ENCODE measurements at places on chromosomes 7 and 10. TPM values are rescaled to one million over a fixed set of nuclear protein-coding genes. Genes with fewer than 3 reads are reported as not detected.

DNA sequence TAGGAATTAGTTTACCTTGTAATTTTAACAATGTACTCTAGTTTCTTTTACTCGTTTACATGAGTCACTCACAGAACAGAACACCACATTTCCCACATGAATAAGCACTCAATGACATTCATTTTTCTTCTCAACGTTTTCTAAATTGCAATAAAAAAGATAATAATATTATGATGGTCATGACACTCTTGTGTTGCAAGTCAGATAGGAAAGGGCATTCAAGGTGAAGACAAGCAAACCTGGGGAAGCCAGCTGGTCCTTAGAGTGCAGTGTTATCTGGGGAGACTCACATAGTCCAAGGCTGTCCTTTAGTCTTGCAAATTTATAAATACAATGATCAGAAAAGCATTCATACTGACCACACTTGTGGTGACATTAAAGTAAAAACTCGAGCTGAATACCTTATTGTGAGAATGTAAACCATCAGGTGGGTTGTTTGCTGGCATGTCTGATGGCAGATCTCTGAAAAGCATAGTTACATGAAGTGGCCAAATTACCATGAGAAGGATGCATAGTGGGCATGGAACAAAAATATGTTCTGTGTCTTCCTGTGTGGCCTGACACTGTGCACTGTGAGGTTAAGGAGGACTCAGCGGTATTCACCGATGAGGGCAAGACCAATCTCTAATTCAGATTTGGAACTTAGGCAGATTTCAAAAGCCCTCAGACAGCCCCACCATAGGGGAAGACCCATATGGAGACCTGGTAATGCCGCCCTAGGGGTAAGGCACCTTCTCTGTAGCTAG is 158.9 kb upstream of the ASAH2 start:
- H3K27me3 ChIP-seq: no peaks in the 10 kb centered on the region
- H3K4me3 ChIP-seq: no peak overlapping the region
- DNase-seq: no peak
- H3K27ac ChIP-seq: no peak overlapping the region
- no peaks in the 10 kb centered on the region for H3K36me3 ChIP-seq
- H3K4me1 ChIP-seq: peaks cover 6% of the 10 kb centered on the region

DNA sequence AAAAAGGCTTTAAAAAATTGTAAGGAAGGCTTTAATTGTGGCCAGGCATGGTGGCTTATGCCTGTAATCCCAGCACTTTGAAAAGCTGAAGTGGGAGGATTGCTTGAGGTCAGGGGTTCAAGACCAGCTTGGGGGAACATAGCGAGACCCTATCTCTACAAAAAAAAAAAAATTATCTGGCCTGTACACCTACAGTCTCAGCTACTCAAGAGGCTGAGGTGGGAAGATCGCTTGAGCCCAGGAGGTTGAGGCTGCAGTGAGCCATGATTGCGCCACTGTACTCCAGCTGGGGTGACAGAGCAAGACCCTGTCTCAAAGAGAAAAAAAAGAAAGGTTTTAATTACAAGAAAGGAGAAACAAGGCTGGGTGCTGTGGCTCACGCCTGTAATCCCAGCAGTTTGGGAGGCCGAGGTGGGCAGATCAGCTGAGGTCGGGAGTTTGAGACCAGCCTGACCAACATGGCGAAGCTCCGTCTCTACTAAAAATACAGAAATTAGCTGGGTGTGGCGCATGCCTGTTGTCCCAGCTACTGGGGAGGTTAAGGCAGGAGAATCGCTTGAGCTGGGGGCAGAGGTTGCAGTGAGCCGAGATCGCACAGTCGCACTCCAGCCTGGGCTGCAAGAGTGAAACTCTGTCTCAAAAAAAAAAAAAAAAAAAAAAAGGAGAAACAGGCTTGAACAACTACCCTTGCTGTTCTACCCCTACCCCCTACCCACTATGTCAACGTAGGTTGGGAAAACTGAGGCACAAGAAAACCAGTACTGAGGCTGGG is 83.7 kb downstream of the CARD11 start:
- no peaks in the 10 kb centered on the region for H3K36me3 ChIP-seq
- H3K4me3 ChIP-seq: no peak overlapping the region
- H3K27me3 ChIP-seq: no peaks in the 10 kb centered on the region
- DNase-seq: no peak
- no peaks in the 10 kb centered on the region for H3K4me1 ChIP-seq

- H3K4me3 ChIP-seq: no peak overlapping the region
- H3K27me3 ChIP-seq: peaks cover 16% of the 10 kb centered on the region
- H3K4me1 ChIP-seq: no peaks in the 10 kb centered on the region
- no peak overlapping the region for H3K27ac ChIP-seq
Measured at GRCh38 chr10:131858583-131859340, 42.0 kb upstream of the PPP2R2D start.

DNA sequence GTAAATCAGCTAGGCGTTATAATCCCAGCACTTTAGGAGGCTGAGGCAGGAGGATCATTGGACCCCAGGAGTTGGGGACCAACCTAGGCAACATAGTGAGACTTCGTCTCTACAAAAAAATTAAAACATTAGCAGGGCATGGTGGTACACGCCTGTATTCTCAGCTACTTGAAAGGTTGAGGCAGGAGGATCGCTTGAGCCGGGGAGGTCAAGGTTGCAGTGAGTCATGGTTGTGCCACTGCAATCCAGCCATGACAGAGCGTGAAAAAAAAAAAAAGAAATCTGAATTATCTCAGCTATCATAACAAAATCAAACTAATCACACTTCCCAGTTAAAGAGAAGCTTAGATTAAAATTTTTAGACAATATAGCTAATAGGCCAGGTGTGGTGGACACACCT is 35.3 kb downstream of the ATAD1 start:
- H3K4me3 ChIP-seq: no peak overlapping the region
- no peaks in the 10 kb centered on the region for H3K27me3 ChIP-seq
- DNase-seq: no peak
- no peak overlapping the region for H3K27ac ChIP-seq

C10orf62 gene
- total RNA-seq: 0.96 TPM
